ENCODE measurements at places on chromosomes 3 and 15.

DNA sequence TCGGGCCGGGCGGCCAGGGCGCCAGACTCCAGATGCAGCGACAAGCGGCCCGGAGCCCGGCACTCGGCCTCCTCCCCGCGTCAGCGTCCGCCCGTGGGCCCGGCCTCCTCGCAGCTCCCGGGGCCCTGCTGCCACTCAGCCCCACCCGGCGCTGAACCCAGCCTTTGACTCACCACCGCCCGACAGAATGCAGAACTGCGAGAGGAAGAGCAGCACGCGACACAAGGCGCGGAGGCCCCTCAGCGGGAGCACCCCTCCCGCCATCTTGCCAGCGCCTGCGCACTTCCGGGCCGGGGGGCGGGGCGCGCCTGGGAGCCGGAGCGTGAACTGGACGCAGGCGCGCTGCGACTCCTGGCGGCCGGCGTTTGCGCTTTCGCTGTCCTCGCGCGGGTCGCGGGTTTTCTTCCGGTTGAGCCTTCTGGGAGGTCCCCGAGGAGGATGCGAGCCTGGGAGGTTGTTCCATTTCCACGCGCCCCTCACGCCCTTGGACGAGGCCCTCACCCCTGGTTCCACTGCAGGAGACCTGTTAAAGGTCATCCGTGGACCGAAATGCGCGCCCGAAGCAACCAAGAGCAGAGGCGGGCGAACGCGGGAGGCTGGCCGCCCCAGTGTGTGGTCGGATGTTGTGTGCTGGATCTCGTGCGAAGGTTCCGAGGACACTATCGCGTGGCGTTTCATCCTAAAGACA lies at the start of gene TM2D3:
Gene TM2D3 (minus strand): TSS at position 284 of the 688 bp plus-strand sequence. CDS start 20 bp downstream, at position 264.
- peak; percentile 94 for DNase-seq

- no peak for DNase-seq
Measured at GRCh38 chr3:147618691-147619090, 209.5 kb downstream of the ZIC1 start.

GRCh38 chr3:152835601-152836102 lies 721 bp downstream of the P2RY1 start:
- DNase-seq: no peak

DNA sequence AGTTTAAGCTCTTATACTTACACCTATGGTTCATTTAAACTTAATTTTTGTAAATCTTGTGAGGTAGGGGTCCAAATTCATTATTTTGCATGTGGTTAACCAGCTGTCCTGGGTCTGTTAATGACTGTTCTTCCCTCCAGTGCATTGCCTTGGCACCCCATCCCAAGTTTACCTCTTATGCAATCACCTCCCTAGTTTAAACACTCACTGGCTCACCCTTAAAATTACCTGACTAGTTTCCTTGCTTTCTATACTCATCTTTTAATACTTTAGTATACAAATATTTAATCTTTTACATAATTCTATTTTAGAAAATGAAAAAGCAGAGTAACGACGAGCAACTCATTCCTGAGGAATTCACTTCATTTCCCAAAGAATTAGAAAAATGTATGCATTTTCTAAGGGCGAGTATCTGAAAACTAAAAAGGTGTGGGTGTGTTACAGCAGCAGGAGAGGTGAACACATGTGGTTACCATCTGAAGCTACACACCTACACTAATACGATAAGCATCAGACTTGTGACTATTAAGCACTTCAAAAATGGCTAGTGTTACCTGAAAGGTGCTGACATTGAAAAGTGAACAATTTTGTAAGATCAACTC lies 33.7 kb downstream of the TJP1 start:
- DNase-seq: no peak
